CD4-positive, alpha-beta T cell (primary cell): ENCODE measurements at places on chromosomes 1 and 21. TPM values are rescaled to one million over a fixed set of nuclear protein-coding genes. Genes with fewer than 3 reads are reported as not detected.

The MECR gene
- total RNA-seq = 5.5 TPM

The LCE7A gene
- not detected for total RNA-seq

The BCAN gene
- not detected for total RNA-seq

DNA sequence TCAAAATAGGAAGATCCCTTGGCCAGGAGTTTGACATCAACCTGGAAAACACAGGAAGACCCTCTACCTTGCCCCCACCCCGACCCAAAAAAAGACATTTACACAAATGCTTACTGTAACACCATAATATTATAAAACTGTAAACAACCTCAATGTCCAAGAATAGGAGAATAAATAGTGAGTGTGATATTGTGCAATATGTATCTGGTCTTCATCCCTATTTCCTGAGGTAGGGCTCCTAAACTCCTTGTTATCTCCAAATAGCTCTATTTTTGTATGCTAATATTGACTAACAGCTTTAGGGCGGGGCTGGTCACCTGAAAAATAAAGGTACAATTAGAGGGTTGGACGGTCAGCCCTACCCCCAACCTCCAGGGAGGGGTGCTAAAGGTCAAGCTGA, 23.5 kb downstream of the RSBN1 start:
- H3K27me3 ChIP-seq = no peaks in the 10 kb centered on the region
- no peak overlapping the region for H3K4me3 ChIP-seq
